Lower leg skin (tissue), 4 donors: ENCODE measurements at places on chromosomes 16 and 17. TPM values are rescaled to one million over a fixed set of nuclear protein-coding genes. Genes with fewer than 3 reads are reported as not detected.

The TMIGD1 gene
- total RNA-seq = not detected

The OR2C1 gene
- total RNA-seq = not detected

DNA sequence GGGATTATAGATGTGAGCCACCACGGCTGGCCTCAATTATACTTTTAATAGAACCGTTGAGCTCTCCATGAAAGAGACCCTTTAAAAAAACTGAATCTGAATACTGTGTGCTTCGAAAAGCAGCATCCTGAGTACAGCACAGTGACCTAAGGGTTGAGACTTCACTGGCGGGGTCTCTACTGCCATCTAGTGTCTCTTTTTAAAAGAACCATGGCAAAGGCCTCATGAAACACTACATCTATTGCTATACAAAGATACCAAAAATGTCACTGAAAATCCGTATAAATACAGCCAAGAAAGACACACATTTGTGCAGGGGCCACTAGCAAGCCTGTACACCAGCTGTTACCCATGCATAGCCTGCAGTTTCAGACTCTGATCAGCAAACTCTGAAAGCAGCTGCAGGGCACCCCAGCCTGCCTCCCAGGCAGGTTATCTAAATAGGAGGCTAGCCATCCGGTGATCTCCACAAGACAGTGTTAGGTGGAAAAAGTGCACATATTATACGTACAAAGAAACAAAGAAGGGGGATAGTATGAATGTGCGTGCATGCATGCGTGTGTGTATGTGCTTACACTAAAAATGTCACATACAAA lies 35.3 kb downstream of the NPLOC4 start:
- no peak for DNase-seq

DNA sequence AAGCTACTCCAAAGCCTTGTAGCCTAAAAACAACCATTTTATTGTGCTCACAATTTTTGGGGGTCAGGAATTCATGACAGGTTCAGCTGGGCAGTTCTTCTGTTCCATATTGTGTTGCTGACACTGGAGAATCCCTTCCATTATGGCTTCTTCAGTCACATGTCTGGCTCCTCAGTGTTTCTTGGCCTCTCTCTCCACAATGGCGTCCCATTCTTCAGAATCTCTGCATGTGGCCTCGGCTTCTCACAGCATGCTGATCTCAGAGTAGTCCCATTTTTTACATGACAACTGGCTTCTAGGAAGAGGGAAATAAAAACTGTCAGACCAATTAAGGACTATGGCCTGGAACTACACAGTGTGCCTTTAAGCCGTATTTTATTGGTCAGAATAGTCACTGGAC lies 49.7 kb downstream of the NF1 start:
- no peak for DNase-seq

- no peak for DNase-seq
Measured at GRCh38 chr16:84332975-84333684, 35.2 kb upstream of the ATP2C2 start.

- no peak for DNase-seq
Measured at GRCh38 chr17:30132615-30133014, 16.0 kb downstream of the NSRP1 start.

DNA sequence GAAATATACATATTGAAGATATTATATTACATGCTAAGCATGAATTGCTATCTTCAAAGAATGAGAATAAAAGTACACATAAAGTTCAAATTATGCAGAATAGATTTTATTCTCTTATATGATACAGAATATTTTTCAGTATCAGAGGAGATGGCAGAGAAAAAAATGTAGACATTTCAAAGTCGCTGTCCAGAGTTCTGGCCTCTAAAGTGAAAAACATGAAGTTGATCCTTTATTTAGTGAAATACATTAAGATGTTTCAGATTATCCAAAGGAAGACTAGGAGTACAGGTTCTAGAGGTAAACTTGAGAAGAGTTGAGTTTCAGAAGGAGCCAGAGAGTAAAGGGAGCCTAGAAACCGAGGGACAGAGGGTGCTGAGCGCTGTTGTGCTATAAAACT lies 303.6 kb downstream of the UTP18 start:
- no peak for DNase-seq

The CACNA1G gene
- 3.1 TPM for total RNA-seq

The P3H4 gene
- 12.8 TPM for total RNA-seq

DNA sequence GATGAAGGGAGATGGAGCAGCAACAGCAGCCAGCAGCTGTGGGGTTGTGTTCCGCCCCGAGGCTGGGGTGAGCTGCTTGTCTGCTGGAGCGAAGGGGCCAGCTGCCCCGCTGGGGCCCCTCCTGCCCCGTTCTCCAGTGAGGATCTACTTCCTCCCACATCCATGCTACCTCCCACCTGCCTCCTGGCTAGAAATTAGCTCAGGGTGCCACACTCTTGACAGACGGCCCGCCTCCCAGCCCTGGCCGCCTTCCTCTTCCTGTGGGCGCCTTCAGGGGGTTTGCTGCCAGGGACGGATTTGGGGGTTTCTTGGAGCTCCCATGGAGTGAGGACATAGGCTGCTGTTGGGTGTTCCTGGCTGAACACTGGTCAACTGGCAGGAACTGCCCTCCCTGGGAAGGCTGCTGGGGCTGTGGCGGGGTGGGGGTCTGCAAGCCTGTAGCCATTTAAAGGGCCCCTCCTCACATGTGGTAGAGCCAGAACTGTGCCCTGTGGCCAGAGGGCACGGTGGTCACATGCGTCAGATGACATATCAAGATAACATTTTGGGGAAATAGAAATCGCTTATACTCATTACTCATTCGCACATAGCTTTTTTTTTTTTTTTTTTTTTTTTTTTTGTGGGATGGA lies 13.1 kb downstream of the TBC1D24 start:
- no peak for DNase-seq

DNA sequence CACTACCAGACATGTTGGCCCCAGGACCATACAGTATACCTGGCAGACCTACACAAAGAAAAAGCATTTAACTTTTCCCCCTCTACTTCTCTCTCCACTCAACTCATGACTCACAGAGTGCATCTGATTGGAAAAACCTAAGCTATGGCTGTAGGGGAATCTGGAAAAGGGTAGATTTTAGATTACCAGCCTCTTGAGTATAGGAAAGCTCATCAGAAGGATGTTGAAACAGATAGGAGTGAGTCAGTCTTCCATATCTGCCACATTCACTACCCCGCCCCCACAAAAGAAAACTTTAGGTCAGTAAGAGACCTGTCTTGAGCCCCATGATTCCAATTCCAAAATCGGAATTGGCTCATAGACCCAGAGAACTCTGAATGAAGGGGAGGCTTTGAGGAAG lies 12.3 kb downstream of the KRT9 start:
- no peak for DNase-seq

The CLEC10A gene
- 3.0 TPM for total RNA-seq

GRCh38 chr17:78484271-78485246 lies 92.6 kb downstream of the DNAH17 start:
- no peak for DNase-seq

DNA sequence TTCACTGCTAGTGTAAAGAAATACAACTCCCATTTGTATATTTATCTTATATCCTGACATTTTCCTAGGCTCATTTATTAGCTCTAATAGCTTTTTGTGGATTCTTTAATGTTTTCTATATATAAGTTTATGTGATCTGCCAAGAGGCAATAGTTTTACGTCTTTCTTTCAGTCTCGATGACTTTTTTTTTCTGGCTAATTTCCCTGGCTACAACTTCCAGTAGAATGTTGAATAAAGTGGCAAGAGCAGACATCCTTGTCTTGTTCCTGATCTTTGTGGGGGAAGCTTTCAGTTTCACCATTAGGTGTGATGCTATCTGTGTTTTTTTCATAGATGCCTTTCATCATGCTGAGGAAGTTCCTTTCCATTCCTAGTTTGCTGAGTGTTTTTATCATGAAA lies 43.9 kb upstream of the ABCA3 start:
- no peak for DNase-seq

GRCh38 chr17:77746896-77747554 lies 211.5 kb upstream of the TNRC6C start:
- DNase-seq = no peak

- no peak for DNase-seq
Measured at GRCh38 chr16:27892879-27893278, 170.6 kb downstream of the GSG1L start.

DNA sequence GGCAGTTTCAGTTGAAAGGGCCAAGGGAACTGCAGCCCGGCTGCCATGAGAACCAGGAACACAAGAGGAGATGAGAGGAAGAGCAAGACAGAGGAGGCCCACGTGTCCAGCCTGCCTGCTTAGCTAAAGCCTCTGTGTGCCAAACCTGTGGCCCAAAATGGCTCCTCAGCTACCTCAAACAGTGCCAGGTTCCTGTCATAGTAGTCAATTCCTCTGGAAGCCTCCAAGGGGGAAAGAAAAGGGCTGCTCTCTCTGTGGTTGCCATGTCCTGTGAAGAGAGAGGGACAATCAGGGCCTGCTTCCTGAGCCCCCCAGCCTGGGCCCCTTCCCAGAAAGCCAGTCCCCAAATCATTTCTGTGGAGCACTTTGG lies 5.2 kb downstream of the SLC12A4 start:
- DNase-seq = no peak

The KRTAP4-16 gene
- not detected for total RNA-seq

- DNase-seq = peak; percentile 70
Measured at GRCh38 chr17:18028952-18029540, 9.9 kb downstream of the ATPAF2 start.

GRCh38 chr17:37305406-37305905 lies 70.3 kb upstream of the C17orf78 start:
- DNase-seq = no peak

- DNase-seq = no peak
Measured at GRCh38 chr17:55434721-55435120, 13.1 kb upstream of the MMD start.

The GINS2 gene
- total RNA-seq = 0.91 TPM

The CFAP119 gene
- 1.7 TPM for total RNA-seq

The TBX6 gene
- 7.2 TPM for total RNA-seq

- DNase-seq = no peak
Measured at GRCh38 chr16:50603206-50604064, 55.2 kb downstream of the NKD1 start.

The CDT1 gene
- total RNA-seq = 14.7 TPM

- no peak for DNase-seq
Measured at GRCh38 chr17:50192618-50193291, 8.7 kb downstream of the COL1A1 start.

GRCh38 chr17:80781807-80782277 lies 209.8 kb upstream of the CHMP6 start:
- DNase-seq = peak; percentile 81

GRCh38 chr17:82021107-82021899 lies 1.4 kb downstream of the CENPX start:
- DNase-seq = no peak

The ANKFY1 gene
- 31.8 TPM for total RNA-seq

DNA sequence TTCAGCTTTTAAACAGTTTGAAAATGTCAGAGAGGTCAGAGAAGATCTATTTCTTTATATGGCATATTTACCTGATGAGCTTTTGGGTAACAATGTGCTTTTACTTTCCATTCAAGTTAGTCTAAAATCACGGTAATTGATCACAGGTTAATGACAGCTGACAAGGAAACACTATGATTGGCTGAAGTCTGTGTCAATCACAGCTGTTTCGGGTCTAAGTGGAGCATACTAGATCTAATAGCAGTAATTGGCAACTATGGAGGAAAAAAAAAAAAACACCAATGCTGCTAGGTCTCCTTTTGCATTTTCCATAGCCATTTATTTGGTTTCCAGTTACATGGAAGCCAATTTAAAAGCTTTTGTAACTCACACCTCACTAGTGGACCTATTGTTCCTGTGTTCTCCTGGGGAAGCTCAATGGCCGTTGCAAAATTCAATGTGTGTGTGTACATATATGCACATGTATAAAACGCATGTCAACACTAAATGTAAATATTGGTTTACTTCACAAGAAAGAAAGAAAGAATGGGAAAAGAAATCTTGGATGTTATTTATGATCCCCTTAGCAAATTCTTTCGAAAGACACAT lies 568.3 kb upstream of the ZFHX3 start:
- no peak for DNase-seq

- no peak for DNase-seq
Measured at GRCh38 chr17:37774504-37774903, 29.6 kb upstream of the HNF1B start.

The ZNF624 gene
- 6.3 TPM for total RNA-seq

DNA sequence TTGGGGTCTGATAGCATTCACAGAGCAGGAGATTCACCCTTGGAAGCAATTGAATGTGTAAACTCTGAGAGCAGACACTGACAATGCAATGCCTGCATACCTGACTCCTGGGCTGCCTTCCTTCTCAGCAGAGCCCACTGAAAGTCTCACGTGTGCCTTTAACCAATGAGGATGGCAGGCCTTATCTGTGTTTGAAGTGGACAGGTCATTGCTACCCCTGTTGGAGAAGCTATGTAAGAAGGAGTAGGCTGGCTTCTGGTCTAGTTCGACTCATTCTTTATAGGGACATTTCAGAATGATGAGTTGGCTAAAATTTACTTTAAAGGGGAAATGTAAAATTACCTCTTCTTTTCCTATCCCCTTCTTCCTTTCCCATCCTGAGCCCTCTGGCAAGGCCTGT lies 446.3 kb downstream of the SLC39A11 start:
- no peak for DNase-seq

DNA sequence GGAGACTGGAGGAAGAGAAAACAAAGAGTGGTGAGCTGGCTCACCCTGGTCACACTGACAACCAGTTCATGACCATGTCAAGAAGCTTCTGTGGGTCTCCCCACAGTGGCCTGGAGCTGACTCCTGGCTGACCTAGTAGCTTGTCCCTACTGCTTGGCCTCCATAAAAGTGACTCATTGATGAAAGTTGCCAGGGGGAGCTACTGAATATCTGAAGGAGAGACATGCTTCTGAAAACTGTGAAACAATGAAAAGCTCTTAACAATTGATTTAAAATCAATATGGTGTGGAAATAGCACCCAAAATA lies 22.0 kb downstream of the SMPD3 start:
- no peak for DNase-seq

The CCL16 gene
- total RNA-seq = 0.39 TPM
